ENCODE measurements at places on chromosomes 4 and X.
A peak's percentile ranks its signal among the peaks of the same experiment; 100 is the strongest.

DNA sequence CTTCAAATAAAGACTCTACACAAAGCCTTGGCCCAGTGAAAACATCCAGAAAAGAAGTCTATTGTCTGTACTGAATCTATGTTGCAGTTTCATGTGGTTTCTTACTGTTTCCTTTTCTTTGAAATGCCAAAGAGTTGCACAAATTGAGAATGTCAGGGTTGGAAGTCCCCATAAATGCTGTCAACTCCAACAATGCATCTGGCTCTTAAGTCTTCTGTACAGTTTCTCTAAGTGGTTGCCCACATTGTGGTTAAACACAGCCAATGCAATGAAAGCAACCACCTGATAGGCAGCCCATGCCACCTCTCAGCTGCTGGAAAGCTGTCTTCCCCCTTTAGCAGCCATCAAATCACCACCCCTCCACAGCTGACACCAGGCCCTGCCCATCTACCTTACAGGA lies 67.2 kb upstream of the C1GALT1C1 start:
- DNase-seq: peak; percentile 61

- DNase-seq: no peak
Measured at GRCh38 chrX:107721318-107721717, 54.3 kb downstream of the TSC22D3 start.

- DNase-seq: no peak
Measured at GRCh38 chr4:163624727-163625126, 130.2 kb downstream of the TMA16 start.

GRCh38 chr4:119816473-119816872 lies 187.9 kb upstream of the PDE5A start:
- DNase-seq: no peak

- no peak for DNase-seq
Measured at GRCh38 chrX:40938423-40938822, 146.8 kb upstream of the USP9X start.

DNA sequence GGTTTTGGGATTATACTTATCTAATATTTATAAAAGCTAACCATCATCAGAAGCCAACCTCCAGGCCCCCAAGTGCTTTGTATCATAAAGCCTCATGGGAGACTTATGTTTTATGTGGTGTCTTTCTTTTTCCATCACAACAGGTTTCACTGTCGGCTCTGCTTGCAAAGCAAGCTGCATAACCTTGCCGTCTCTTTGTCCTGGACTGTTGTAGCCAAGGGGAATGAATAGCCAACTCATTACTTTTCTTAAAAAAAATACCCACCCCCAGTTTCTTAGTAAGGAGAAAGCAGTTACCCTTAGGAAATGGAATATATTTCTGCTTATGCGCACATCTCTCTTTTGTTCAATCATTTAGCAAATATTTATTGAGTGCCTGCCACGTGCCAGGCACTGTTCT lies 40.7 kb downstream of the FAM184B start:
- no peak for DNase-seq

- no peak for DNase-seq
Measured at GRCh38 chr4:37825968-37826294, 555 bp upstream of the PGM2 start.

DNA sequence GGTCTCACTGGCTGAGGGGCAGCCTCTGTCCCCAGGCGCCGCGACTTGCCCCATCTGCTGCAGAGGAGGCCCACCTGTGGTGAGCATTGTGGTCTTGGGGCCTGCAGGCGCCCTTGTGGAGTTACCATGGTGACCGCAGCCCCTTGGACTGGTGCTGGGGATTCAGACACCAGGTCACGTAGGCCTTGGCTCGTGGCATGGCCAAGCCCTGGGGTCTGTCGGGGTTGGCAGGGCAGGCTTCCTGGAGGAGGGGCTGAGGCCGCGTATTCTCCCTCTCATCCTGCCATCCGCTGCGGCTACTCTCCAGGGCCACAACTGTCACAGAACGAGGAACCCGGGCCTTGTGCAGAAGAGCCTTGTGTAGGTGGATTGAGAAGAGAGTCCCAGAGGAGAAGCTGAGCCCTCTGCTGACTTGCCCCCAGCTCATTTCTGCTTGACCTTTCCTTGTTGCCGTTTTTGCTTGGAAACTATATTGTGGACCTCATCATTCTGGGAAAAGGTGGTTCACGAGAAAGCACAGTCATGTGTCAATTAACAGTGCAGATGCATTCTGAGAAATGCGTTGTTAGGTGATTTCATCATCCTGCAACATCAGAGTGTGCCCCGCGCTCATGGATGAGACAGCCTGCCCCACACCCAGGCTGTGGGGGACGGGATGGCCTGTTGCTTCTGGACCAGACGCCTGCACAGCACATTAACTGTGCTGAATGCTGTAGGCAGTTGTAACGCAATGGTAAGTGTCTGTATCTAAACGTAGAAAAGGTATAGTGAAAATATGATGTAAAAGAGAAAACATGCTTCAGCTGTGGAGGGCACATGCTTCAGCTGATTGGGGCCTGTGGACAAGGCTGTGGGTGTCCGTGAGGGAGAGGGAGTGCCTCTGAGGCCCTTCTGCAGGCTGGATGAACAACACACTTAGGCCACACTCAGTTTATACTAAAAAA lies 38.5 kb downstream of the TRMT44 start:
- DNase-seq: no peak

DNA sequence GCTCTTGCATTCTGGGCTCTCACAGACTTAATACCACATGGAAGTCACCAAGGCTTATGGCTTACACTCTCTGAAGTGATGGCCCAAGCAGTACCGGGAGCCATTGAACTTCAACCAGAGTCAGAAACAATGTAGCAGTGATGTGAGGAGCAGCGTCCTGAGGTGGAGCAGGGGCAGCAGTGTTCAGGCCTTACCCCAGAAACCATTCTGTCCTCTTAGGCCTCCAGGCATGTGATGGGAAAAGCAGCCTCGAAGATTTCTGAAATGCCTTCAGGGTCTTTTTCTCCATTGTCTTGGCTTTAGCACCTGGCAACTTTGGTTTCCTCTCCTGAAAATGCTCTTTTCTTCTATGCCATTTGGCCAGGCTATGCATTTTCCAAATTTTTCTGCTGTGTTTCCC lies 22.8 kb upstream of the PIN4 start:
- DNase-seq: no peak

DNA sequence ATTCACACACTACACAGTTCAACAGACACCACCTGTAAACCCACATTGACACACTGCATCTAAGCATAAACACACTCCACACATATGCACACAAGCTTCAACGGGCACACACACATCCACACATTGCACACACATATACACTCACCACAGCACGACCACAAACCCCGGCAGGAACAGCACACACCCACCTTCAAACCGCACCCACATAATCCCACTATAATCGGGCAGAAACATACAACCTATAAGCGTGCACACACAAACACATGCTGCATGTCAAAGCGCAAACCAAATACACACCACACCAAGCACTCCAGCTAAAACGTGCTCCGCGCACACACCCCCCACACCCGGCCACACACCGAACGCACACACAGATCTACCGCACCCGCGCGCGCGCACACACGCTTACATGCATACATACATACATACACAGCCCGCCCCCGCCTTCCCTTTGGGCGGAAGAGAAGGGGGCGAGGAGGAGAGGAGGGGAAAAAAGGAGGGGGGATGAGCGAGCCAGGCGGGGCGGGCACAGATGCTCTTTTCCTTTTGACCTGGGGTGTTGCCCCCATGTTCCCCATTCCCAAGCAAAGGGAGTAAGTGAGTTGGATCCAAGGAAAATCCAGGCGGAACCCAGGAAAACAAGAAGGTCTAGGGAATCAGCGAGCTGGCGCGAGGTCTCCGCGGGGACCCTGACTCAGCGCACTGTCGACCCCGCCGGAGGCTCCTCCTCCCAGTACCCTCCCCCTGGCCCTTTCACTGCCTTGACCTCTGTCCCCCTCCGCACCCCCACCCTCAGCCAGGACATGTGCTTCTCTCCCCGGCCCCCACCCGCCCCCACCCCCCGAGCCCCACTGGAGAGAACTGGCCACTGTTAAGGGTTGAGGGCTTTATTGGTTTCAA lies 9.9 kb downstream of the ARHGAP36 start:
- no peak for DNase-seq
